Activated CD8-positive, alpha-beta T cell treated with anti-CD3 and anti-CD28 coated beads, Interleukin-2, amount 10 ng/mL, durations not matched to agents 7 days and 5 days (primary cell): ENCODE measurements at places on chromosomes 4 and X. TPM values are rescaled to one million over a fixed set of nuclear protein-coding genes. Genes with fewer than 3 reads are reported as not detected.

- no peak overlapping the region for H3K27ac ChIP-seq
- DNase-seq, result peak; percentile 49
- peaks cover 18% of the 10 kb centered on the region for H3K4me1 ChIP-seq
- H3K27me3 ChIP-seq, result no peaks in the 10 kb centered on the region
- no peak overlapping the region for H3K4me3 ChIP-seq
Observed at GRCh38 chr4:119286377-119287002, 35.4 kb downstream of the FABP2 start.

DNA sequence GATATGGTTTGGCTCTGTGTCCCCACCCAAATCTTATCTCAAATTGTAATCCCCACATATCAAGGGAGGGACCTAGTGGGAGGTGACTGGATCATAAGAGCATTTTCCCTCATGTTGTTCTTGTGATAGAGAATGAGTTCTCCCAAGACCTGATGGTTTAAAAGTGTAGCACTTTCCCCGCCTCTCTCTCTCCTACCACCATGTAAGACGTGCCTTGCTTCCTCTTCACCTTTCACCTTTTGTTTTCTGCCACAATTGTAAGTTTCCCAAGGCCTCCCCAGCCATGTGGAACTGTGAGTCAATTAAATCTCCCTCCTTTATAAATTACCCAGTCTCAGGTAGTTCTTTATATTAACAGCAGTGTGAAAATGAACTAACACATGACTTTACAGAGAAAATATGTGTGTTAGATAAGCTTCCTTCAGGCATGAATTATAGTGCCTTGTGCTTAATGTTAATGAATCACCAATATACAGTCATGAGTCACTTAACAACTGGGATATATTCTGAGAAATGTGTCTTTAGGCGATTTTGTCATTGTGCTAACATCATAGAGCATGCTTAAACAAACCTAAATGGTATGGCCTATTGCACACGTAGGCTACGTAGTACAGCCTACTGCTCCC is 37.9 kb downstream of the PDGFC start:
- no peak overlapping the region for H3K4me3 ChIP-seq
- no peaks in the 10 kb centered on the region for H3K27me3 ChIP-seq
- H3K4me1 ChIP-seq, result no peaks in the 10 kb centered on the region
- no peak overlapping the region for H3K27ac ChIP-seq
- no peaks in the 10 kb centered on the region for H3K36me3 ChIP-seq

DNA sequence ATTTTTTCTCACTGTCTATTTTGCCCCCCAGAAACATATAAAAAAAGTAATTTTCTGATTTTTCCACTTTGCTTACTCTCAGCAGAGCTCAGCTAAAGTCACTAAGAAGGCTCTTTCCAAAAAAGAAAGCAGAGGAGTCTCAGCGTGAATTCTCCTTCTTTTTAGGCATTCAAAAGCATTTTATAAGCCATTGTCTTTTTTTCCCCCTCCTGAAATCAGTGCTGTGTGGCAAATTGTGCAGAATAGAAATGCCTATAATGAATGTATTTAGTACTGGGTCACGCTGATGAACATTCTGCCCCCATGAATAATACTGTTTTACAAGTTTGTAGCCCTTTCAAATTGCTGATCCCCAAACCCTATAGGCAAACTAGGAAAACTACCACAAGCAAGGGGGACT is 1.6 kb upstream of the PCDH18 start:
- no peaks in the 10 kb centered on the region for H3K27me3 ChIP-seq
- DNase-seq, result no peak
- no peaks in the 10 kb centered on the region for H3K36me3 ChIP-seq
- H3K4me1 ChIP-seq, result no peaks in the 10 kb centered on the region

- H3K4me1 ChIP-seq, result peaks cover 2% of the 10 kb centered on the region
- no peak overlapping the region for H3K4me3 ChIP-seq
- H3K27ac ChIP-seq, result no peak overlapping the region
Observed at GRCh38 chr4:55269995-55270394, 76.0 kb upstream of the SRD5A3 start.

DNA sequence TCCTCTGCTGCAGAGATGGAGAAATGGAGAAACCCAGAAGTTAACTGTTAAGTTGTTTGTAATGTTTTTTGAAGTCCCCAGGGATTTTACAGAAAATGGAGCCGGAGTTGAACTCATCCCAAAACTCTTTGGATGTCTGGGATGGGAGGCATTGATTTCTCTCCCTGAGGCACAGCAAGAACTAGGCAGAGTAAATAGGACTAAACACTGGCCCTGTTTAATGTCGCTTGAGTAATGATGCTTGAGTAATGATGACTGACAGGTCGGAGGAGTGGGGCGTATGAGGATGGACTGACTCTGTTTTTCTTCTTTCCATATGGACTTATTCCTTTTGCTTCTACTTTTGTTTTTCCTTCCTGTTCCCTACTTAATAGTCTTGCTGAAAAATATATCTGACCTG is 69.9 kb downstream of the ARHGAP10 start:
- peaks cover 30% of the 10 kb centered on the region for H3K27me3 ChIP-seq
- peaks cover 2% of the 10 kb centered on the region for H3K36me3 ChIP-seq
- H3K4me1 ChIP-seq, result peaks cover 33% of the 10 kb centered on the region

DNA sequence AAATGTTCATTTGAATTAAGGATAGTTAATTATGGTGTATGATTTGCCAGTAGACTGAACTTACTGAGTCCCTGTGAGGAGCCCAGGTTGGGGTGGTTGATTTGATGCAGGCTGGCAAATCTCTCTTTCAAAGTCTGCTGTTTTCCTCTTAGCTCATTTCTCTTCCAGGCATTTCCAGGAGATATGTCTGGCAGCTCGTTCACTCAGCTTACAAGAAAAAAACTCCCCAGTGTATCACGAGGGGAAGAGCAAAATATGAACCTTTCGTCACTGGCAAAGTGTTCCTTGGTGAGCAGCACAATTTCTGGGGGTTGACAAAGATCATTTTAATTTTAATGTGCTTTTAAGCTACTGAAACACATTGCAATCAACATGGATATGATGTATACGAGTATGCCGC is 244.2 kb downstream of the CBLL2 start:
- H3K36me3 ChIP-seq, result no peaks in the 10 kb centered on the region
- H3K4me1 ChIP-seq, result no peaks in the 10 kb centered on the region
- H3K27me3 ChIP-seq, result no peaks in the 10 kb centered on the region
- H3K4me3 ChIP-seq, result no peak overlapping the region
- H3K27ac ChIP-seq, result no peak overlapping the region

DNA sequence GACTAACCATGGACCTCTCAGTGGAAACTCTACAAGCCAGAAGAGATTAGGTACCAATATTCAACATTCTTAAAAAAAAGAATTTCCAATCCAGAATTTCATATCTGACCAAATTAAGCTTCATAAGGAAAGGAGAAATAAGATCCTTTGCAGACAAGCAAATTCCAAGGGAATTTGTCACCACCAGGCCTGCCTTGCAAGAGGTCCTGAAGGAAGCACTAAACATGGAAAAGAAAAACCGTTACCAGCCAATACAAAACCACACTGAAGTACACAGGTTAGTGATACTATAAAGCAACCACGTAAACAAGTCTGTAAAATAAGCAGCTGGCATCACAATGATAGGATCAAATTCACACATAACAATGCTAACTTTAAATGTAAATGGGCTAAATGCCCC is 156.6 kb downstream of the FAM13A start:
- peaks cover 19% of the 10 kb centered on the region for H3K27me3 ChIP-seq
- H3K36me3 ChIP-seq, result no peaks in the 10 kb centered on the region
- no peak for DNase-seq
- H3K27ac ChIP-seq, result no peak overlapping the region
- no peaks in the 10 kb centered on the region for H3K4me1 ChIP-seq

The GUCY1B1 gene
- 0.10 TPM for total RNA-seq

The SLC16A2 gene
- not detected for total RNA-seq

The BOD1L1 gene
- 30.2 TPM for total RNA-seq

The PAGE4 gene
- not detected for total RNA-seq

The PDGFRA gene
- not detected for total RNA-seq

The LINC00632 gene
- total RNA-seq, result 0.79 TPM

The DGKK gene
- not detected for total RNA-seq
